ENCODE measurements at places on chromosomes 7 and 10. TPM values are rescaled to one million over a fixed set of nuclear protein-coding genes. Genes with fewer than 3 reads are reported as not detected.

DNA sequence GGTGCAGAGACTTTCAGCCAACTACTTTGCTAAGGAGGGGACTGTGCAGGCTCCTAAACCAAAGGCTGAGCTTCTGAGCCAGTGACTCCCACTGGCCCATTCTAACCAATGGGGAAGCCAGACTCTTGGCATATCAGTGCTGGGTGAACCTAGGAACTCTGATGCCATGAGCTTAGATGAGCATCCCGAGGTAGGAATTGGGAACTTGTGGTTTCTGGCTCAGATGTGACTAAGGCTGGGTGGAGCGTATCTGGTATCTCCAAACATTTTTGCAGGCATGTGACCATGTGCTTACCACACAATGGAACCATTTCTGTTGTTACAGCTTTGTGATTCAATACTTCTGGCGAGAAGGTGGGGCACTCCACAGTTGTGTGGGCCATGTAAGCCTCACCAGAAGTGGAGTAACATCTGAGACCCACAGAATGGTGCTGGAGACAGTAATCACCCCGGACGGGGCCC lies 2.5 kb upstream of the AVPI1 start:
- peaks cover 8% of the 10 kb centered on the region for H3K4me1 ChIP-seq
- H3K36me3 ChIP-seq: no peaks in the 10 kb centered on the region
- no peak overlapping the region for H3K4me3 ChIP-seq
- no peak overlapping the region for H3K27ac ChIP-seq
- no peak for DNase-seq

DNA sequence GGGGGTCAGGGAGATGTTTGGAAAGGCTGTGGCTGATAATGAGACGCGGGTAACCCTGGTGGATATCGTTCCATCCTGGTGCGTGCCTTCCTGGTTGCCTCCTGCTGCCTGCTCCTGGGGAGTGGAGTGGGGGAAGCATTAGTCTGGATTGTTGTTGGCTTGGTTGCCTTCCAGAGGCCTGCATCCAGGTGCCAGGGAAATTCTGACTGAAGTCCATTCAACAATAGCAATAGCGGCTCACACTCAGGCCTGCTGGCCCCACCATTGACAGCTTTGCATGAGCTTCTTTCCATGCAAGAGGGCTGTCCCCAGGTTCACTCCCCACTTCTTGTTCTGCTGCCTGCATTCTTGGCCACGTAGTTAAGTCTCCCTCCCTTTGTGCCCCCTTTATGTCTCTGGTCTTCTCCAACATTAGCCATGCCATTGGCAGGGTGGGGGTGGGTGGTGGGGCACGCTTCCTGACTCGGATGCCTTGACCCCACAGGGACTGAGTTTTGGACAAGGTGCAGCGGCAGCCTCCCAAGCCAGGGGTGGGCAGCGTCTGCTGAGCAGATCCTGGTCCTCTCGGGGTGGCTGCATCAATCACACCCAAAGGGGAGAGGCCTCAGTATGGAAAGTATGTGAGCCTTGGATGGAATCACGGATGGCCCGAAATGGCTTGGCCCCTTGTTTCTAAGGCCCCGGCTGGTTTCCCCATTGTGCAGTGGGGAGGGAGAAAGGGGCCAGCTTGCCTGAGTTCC lies 150.2 kb downstream of the GRK5 start:
- H3K4me3 ChIP-seq: no peak overlapping the region
- no peak overlapping the region for H3K27ac ChIP-seq
- H3K4me1 ChIP-seq: no peaks in the 10 kb centered on the region
- H3K27me3 ChIP-seq: no peaks in the 10 kb centered on the region
- H3K36me3 ChIP-seq: no peaks in the 10 kb centered on the region
- no peak for DNase-seq

DNA sequence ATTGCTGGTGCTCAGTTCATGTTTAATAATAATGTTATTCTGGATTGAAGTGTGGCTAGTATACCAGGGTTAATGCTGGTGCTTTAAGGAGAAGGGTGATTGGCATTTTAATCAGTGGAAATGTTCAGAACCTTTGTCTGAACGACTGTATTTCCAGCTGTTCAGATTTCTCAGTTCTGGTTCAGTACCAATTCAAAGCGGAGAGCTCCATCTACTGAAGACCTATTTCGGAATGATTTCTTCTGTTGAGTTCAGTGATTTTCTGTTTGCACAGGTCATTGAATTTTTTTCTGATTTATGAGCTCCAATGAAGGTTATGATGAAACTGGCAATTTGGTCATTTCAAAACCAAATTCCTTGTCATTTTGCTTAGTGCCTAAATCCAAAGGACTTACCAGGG lies 160.1 kb downstream of the EXOC4 start:
- no peak overlapping the region for H3K27ac ChIP-seq
- no peaks in the 10 kb centered on the region for H3K4me1 ChIP-seq
- no peaks in the 10 kb centered on the region for H3K36me3 ChIP-seq
- H3K27me3 ChIP-seq: no peaks in the 10 kb centered on the region
- no peak overlapping the region for H3K4me3 ChIP-seq
- no peak for DNase-seq

- no peak for DNase-seq
- H3K4me1 ChIP-seq: peaks cover 18% of the 10 kb centered on the region
- no peaks in the 10 kb centered on the region for H3K36me3 ChIP-seq
- H3K27ac ChIP-seq: peak overlapping the region; percentile 36
Measured at GRCh38 chr10:50552308-50552707, 71.4 kb downstream of the SGMS1 start.

GRCh38 chr10:97584798-97585438 lies 729 bp downstream of the HOGA1 start:
- no peaks in the 10 kb centered on the region for H3K4me1 ChIP-seq
- H3K36me3 ChIP-seq: no peaks in the 10 kb centered on the region
- H3K27ac ChIP-seq: no peak overlapping the region
- H3K4me3 ChIP-seq: no peak overlapping the region
- no peaks in the 10 kb centered on the region for H3K27me3 ChIP-seq
- no peak for DNase-seq

DNA sequence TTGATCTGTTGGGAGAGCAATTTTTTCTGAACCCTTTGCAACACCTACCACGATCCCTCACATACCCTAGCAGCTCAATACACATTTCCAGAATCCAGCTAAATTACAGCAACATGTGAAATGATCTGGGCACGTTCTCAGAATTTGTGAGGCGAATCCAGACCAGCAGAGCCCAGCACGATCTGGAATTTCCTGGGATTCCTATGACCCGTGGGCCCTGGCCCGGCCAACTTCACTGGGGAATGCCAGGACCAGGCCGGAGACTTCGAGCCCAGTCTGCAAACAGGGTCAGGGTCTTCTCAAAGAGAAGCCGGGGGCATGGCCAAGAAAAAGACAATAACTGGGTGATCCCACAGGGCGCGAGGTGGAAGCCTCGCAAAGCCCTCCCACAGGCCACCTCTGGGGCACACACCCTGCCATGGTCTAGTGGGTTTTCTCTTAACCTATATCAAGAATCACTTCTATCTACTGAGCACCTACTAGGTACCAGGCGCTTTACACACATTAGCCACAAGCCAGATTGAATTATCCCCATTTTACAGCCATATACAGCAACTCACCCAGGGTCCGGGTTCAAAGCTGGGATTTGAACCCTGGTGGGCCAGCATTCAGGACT lies 33.8 kb downstream of the FAM53B start:
- no peaks in the 10 kb centered on the region for H3K36me3 ChIP-seq
- peaks cover 32% of the 10 kb centered on the region for H3K4me1 ChIP-seq
- no peak overlapping the region for H3K4me3 ChIP-seq
- no peak for DNase-seq

- no peak overlapping the region for H3K27ac ChIP-seq
- DNase-seq: no peak
- H3K27me3 ChIP-seq: peaks cover 3% of the 10 kb centered on the region
- H3K4me3 ChIP-seq: peak overlapping the region; percentile 46
- H3K4me1 ChIP-seq: no peaks in the 10 kb centered on the region
- no peaks in the 10 kb centered on the region for H3K36me3 ChIP-seq
Measured at GRCh38 chr7:101363196-101363733, 590 bp downstream of the COL26A1 start.

GRCh38 chr10:112835217-112835715 lies 114.8 kb upstream of the TCF7L2 start:
- no peak for DNase-seq
- H3K4me1 ChIP-seq: no peaks in the 10 kb centered on the region
- no peak overlapping the region for H3K27ac ChIP-seq
- H3K36me3 ChIP-seq: no peaks in the 10 kb centered on the region
- no peaks in the 10 kb centered on the region for H3K27me3 ChIP-seq

DNA sequence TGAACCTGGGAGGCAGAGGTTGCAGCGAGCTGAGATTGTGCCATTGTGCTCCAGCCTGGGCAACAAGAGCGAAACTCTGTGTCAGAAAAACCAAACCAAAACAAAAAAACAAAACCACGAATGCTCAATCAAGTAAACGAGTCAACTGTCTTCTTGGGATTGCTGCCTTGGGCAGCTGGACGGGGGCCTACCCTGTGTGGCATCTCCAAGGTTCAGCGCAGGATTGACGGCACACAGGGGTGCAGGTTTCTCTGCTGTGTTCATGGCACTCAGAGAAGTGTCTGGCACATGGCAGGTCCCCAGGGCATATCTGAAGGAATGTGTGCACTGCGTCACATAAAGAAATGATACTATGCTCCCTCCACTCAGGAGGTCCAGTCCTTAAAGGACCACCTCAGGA lies 25.2 kb upstream of the CRYGN start:
- no peak for DNase-seq
- H3K4me1 ChIP-seq: peaks cover 11% of the 10 kb centered on the region
- H3K27ac ChIP-seq: no peak overlapping the region
- H3K27me3 ChIP-seq: no peaks in the 10 kb centered on the region
- no peak overlapping the region for H3K4me3 ChIP-seq

- no peaks in the 10 kb centered on the region for H3K4me1 ChIP-seq
- H3K36me3 ChIP-seq: no peaks in the 10 kb centered on the region
- H3K27ac ChIP-seq: no peak overlapping the region
- no peak for DNase-seq
- H3K27me3 ChIP-seq: no peaks in the 10 kb centered on the region
Measured at GRCh38 chr10:1853801-1854200, 116.5 kb upstream of the ADARB2 start.

Gene ACSM6
- not detected for total RNA-seq

Gene CTTNBP2
- 16.4 TPM for total RNA-seq

Gene SYNPO2L
- total RNA-seq: not detected

Data from uterus (tissue), 4 donors.